ENCODE measurements at places on chromosomes 2 and 18. TPM values are rescaled to one million over a fixed set of nuclear protein-coding genes. Genes with fewer than 3 reads are reported as not detected.

UPP2 gene
- total RNA-seq, result not detected

MBP gene
- total RNA-seq, result 19.1 TPM

GRCh38 chr2:233764761-233765160, 4.7 kb downstream of the UGT1A1 start:
- no peak for DNase-seq

DNA sequence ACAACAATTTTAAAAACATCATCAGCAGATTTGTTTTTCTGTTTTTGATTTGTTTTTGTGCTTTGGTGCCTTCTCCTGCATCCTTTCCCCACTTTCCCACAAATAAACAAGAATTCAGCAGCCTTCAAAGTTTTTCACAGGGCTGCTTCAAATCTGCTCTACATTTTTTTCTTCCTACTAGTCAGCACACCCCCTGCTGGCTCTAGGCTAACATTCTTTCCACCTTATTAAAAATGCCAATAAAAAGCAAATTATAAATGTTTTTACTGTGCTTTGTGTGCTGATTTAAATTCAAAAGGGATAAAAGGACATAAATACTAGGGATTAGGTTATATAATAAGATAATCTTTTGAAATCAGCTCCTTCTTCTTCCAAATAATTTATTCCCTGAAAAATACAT, 6.2 kb upstream of the CNTNAP5 start:
- no peak for DNase-seq

- no peak for DNase-seq
These were observed 53.2 kb upstream of the SH3BP4 start for GRCh38 chr2:234898534-234899053.

LHCGR gene
- total RNA-seq, result not detected

- no peak for DNase-seq
These were observed 16.7 kb downstream of the IL1F10 start for GRCh38 chr2:113084249-113085000.

DNA sequence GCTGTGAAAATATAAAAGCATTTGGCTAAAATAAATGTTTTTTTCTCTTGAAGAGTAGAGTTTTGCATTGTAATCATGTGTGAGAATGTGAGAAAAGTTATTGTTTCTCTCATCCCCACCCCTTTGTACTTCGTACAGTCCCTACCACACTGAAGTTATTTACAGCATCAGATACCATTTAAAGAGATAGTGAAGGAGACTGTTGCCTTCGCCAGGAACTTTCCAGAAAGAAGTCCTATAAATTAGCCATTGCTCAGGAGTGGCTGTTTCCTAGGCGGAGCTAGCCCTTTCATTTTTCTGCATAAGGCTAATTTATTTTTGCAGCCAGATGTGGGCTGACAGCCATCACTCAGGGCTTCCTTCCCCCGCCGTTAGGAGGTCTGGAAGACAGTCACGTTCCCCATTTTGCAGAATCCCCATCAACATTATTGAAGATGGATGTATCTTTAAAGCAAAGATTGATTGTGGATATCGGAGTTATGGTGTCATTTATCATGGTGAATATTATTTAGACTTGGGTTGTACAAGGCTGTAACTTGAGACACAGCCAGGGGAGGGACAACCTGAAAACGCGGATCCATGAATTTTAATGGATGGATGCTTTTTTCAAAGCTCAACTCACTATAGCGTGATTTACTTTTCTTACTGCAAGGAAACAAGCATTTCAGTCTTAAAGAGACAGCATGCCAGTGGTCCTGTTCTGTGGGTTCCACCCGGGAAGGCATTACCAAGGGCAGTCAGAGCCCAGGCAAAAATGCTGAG, 17.1 kb downstream of the TSHZ1 start:
- DNase-seq, result no peak

DNA sequence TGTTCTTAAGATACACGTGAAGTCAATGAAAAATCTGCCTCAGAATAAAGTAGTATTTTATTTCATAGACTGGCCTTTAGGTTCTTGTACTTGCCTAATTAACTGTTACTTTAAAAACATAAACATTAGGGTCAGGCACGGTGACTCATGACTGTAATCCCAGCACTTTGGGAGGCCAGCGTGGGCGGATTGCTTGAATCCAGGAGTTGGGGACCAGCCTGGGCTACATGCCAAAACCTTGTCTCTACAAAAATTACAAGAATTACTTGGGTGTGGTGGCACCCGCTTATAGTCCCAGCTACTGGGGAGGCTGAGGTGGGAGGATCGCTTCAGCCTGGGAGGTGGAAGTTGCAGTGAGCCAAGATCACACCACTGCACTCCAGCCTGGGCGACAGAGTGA, 16.0 kb upstream of the SNORC start:
- no peak for DNase-seq

GRCh38 chr18:73774811-73775509, 372.7 kb downstream of the FBXO15 start:
- no peak for DNase-seq

Data from mesothelial cell of epicardium (in vitro differentiated cells).